Kasumi-1 (cell line): ENCODE measurements at places on chromosomes 11 and 22.

DNA sequence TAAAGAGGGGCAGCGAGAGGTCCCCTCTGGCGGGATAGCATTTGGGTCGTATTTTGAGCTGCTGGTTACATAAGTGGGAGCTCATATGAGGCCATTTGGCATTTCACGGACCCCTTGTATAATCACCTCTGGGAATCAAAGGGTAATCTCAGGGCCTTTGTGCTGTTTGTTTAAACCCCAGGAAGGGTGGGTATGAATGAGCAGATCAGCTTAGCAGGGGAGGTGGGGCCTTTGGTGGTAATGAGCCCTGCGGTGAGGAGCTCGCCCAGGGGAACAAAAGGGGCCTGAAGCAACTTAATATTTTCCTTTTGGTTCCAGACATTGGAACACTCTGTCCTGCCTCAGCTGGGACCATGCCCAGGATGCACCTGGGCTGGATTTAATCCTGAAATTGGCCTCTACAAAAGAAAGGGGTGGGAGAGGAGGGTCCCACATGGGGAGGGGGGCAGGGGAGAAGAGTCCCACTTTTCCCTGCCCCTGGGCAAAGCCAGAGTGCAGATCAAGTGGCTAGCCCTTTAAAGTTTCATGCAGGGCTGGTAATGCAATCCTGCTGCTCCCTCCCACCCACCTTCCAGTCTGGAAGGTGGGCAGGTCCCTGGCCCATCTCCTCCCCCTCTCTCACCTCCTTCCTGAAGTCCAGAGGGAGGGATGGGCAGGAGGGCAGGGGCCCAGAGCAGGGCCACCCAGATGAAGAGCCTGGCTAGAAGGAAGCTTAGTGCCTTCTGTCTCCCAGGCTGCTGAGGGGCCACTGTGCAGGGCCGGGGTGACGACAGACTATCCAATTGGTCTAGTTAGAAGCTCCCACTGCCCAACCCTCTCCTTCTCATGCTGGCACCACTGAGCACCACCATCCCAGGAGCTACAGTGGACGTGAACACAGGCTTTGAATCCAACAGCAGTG lies 10.5 kb downstream of the TSKU start:
- no peak for DNase-seq

DNA sequence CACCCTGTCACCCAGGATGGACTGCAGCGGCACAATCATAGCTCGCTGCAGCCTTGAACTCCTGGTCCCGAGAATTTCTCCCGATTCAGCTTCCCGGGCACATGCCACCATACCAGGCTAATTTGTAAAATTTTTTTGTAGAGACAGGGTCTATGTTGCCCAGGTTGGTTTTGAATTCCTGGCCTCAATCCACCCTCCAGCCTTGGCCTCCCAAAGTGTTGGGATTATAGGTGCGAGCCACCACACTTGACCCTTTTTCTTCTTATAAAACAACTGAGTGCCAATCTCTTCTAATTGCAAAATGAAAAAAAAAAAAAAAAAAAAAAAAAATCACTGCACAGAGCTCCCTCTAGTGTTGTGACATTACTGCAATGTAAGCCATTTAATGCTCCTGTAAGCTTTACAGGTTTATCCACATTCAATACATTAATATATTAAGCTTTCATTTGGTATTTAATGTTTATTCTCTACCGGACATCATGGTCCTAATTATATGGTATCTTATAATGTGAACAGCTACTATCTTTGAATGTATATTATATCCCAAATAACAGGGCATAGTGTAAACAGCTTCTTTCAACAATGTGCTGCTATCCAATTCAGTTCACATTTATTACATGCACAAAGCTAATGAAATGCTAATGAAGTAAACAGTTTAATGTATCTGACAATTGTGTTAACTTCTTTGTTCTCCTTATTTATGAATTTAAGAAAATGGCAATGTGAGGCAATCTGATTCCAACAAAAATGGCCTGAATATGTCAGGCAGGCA lies 44.6 kb downstream of the COPB1 start:
- DNase-seq, result peak; percentile 12

GRCh38 chr11:33358150-33358831 lies 101.1 kb downstream of the HIPK3 start:
- DNase-seq, result peak; percentile 8

GRCh38 chr11:69840371-69841169 lies 21.4 kb upstream of the FGF3 start:
- DNase-seq, result no peak

DNA sequence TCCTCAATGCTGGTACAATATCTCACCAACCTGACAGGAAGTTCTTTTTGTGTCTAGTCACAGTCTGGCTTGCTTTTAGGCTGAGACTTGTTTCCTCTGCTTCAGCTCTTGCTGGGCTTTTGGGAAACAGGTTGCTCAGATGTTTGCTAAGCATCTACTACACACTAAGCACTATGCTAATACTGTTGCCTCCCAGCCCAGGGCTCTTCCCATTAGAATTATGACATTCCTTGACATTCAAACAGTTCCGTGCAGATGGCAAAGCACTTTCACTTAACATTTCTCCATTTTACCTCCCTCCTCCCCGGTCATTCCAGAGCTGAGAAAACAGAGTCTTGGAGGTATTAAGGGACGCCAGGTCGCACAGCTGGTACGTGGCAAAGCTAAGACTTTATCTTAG lies 200.7 kb upstream of the TBCEL start:
- DNase-seq, result no peak

GRCh38 chr11:44539971-44540370 lies 25.5 kb upstream of the CD82 start:
- no peak for DNase-seq

GRCh38 chr11:62399172-62399877 lies 19.5 kb upstream of the SCGB1A1 start:
- no peak for DNase-seq

DNA sequence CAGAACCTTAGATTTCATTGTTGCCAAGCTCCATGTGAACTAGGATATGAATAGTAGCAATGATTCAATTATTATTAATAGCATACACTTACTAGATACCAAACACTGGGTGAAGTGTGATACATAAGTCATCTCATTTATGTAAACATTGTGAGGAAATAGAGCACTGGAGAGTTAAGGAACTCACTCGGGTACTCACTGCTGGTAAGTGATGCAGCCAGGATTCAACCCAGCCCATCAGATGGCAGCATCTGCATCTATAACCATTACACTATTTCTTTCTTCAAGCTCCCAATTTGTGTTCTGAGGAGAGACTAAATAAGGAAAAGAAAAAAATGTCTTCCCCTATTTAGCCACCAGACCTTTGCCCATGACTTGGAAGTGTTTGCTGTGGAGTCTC lies 10.2 kb upstream of the ALG8 start:
- peak; percentile 38 for DNase-seq

DNA sequence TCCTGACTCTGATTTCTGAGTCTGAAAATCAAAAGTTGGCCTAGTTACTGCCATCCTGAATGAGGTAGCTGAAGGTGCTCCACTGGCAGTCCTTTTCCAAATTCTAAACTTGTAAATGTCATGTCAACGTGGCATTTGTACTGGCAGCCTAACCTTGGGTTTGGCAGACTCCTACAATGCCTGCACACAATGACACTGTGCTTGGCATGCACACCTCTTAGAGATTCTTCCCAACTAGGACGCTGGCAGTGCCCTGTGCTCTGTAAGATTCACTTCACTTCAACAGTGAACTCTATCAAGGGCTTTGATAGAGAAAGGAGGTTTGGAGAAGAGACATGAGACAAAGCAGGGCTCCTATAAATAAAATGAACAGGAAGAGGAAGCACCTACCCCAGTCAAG lies 21.9 kb upstream of the PPP2R1B start:
- DNase-seq, result peak; percentile 7

DNA sequence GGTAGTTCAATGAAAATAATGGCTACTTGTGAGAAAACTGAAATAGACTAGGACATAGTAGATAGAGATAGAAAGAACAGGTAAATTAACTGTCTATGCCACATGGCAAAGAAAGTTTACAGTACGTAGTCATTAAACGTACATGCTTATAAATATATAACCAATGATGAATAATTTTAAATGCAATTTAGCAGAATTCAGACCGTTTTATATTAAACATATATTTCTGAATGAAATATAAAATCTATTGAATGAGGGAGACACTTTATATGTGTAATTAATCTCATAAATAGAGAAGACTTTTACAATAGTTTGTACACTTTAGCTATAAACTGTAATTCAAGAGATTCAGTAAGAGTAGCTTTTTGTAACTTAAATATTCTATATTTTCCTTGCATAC lies 124.4 kb upstream of the VPREB1 start:
- no peak for DNase-seq

- no peak for DNase-seq
These were observed 5.4 kb downstream of the NAV2 start for GRCh38 chr11:19718051-19718450.
